ENCODE measurements at places on chromosomes 7 and 10.

DNA sequence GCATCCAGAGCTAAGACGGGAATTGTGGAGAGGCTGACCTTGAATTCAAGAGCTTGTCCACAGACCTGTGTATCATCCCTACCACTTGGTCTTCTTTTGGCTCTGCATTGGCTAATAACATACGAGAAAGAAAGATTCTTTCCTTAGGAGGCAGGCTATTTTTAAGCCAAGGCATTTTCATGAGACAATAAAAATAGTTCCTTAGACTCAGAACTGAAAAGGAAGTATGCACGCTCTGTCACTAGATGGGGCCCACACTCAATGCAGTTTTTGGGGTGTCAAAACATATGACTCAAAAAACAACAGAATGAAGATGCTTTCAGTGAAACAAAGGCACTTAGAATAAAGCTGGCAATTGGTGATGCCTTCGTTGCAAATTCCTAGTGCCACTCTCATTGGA lies 265.9 kb upstream of the DGKB start:
- DNase-seq: no peak

DNA sequence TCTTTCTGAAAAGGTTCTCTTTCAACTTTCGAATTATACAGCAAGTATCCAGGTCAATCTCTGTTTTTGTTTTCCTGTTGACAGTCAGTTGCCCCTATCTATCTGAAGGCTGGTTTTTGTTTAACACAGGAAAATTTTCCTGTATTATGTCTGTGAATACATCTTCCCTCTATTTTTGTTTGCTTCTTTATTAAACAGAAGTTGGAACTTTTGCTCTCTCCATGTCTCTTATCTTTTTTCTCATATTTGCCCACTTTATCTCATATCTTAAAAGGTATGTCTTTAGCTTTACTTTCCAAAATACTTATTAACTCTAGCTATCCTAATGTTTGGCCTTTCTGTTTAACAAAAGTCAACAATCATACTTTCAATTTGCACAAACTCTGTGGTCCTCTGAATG lies 95.0 kb downstream of the BRAF start:
- DNase-seq: no peak

- no peak for DNase-seq
These were observed 179.3 kb downstream of the ARHGAP12 start for GRCh38 chr10:31749301-31749700.

DNA sequence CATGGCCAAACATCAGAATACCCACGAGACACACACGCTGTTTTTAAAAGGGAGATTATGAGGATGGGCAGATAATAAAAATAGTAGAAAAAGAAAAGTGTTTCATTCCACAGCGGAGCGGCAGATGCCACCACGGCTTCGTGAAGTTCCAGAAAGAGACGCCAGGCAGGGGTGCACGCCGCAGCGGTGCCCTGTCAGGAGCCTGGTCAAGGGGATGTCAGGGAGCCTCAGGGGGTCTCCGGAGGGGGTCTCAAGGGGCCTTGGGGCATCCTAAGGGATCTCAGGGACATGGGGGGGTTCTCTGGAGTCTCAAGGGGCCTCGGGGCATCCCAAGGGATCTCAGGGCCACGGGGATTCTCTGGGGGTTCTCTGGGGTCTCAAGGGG lies 253.4 kb downstream of the ZMYND11 start:
- DNase-seq: no peak

GRCh38 chr7:80825499-80825898 lies 93.4 kb downstream of the SEMA3C start:
- no peak for DNase-seq

DNA sequence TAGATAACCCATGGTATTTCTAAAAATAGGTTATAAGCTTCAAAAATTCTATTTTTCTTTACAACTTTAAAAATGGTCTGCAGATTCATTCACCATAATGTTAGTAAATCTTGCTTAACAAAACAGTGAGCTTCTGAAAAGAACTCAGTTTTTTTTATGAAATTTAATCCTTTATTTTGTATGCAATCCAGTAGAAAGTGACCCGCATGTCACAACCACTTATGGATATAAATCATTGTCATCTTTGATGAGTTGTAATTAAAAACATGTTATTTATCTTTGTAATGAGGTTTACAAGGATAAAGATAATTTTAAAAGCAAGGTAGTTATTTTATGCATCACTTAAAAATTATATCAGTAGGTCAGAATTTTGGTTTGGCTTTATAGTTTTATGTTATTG lies 173.5 kb upstream of the SEMA3A start:
- DNase-seq: no peak

GRCh38 chr7:131251371-131251770 lies 76.3 kb upstream of the MKLN1 start:
- no peak for DNase-seq

DNA sequence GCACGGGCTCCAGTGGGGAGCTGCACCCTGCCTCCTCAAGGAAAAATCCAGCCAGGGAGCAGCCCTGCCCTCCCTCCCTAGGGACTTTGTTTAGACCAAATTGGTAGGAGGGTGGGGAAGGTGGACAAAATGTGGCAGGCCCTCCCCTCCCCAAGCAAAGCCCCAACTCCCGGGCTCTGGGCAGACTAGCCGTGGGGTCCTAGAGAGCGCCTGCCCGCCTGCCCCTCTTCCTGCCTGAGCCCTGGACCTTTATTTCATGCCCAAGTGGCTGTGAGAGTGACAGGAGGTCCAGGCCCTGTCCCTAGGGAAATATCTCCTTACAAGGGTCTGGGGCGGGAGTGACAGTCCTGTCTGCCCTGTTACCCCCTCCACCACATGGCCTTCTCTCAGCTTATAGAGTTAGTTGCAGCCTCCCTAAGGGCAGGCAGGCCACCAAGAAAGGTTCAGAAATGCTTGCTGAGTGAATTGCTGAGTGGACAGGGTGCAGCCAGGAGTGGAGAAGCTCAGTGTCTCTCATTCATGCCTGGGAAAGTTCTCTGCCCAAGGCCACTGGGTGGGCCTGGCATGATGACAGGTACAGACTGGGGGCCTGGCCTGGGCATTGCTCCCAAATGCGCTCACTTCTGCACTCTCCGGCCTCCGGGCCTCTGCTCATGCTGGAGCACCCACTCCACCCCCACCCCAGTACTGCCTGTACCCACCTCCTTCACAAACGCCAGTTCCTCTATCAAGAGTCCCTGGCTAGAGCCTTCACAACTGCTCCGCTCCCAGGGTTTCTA lies 25.2 kb downstream of the DNAJB12 start:
- DNase-seq: no peak

DNA sequence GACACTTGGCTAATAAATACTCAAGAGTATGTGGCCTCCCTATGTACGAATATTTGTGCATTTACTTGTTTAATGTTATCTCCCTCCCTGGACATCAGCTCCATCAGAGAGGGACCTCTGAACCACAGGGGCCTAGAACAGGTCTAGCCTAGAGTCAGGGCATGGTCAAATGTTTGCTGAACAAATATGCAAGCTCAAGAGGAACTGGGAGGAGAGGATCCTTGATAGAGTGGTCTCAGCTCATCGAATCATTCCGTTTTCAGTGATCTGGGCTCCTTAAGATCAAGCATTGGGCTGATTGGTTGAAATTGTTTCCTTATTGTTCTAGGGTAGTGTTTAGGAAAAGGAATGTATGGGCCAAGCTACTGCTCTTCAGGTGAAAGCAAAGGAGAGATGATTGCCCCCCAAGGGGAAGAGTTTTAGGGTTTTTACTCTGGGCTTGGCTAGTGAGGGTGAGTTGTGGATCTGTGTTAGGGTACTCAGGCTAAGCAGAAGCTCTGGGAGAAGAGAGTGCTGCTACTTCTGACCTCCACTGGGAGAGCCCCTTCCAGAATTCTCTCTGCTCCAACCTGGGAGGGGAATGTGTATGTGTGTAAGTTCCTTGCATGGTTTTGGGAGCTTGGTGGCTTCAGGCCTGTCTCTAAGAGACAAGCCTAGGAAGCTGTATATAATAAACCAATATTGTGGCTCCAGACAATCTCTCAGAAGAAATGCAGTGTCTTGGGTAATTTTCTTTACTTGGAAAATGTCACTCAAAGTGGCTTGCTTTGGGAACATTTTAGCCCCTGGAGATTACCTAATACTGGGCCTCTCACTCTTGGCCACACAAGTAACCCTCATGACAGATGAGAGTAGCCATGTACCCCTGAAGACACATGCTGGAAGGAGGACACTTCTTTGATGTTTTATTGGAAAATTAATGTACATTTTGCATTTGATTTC lies 110.0 kb downstream of the EMX2 start:
- no peak for DNase-seq

GRCh38 chr7:24755541-24756407 lies 1.5 kb downstream of the GSDME start:
- peak; percentile 26 for DNase-seq

- no peak for DNase-seq
These were observed 20.3 kb upstream of the PCBD1 start for GRCh38 chr10:70908406-70909296.

DNA sequence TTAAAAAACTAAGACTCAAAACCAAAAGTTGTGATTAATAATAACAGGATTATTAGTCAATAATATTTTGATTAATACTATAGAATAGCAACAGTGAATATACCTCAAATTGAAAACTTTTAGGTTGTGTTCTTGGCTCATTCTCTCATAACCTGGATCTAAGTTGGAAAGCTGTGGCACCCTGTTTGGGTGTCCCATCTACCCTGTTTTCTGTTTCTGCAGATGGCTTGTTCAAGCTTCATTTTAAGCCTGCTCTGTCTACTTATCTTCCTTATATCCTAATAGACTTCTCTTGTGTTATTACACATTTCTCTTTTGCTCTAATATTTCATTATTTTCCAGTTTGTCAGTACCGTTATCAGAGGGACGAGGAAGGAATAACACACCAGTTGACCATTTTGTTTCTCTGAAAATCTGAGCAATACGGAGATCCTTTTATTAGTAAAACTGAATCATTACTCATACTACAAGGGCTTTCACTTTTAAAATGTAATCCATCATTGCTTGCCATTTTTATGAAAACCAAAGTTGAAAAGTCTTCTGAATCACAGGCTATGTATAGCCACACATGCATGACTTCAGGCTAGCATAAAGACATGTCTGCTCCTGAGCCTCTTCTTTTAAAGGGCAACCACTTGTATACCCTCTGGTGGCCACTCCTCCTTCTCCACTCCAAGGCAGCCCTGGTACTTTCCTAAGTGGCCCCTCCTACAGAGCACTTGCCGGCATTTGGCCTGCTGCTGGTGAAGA lies 22.3 kb downstream of the COX15 start:
- DNase-seq: peak; percentile 12
